ACHN (cell line): ENCODE measurements at places on chromosomes 3 and 15.

- DNase-seq, result no peak
Observed at GRCh38 chr3:98902351-98902740, 851 bp upstream of the DCBLD2 start.

DNA sequence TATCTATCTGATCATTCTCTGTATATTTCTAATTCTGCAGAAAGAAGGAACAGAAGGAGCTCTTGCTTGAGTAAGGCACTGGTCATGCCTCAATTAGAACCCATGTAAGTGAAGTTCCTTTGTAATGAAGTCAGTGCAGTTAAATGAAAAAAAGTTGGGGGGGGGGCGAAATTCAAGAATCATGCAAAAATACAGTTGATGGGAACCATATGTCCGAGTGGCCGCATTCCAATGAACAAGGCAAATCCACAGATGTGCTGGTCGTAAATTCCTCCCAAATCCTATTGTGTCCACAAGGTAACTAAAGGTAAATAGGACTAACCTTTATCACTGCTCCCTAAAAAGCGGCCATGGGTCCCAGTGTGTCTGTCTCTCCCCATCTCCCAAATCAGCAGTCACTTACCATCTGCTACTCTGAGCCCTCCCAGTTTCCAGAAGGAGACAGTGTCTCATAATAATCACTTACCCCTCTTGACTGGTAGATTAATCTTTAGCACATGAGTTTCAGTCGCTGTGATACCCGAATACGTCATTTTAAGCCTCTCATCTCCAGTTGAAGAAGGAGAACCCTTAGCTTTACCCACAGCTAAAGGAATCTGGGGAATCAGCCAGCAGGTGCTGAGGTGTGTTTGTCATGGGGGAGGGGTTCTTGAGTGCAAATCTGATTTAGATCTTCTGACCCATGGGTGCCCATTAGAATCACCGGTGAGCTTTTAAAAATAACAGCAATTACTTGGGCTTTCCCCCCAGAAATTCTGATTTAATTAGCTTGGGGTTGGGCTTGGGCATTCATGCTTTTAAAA lies 56.3 kb upstream of the EPHB3 start:
- DNase-seq, result no peak

GRCh38 chr3:9398700-9399336 lies 1.4 kb downstream of the SETD5 start:
- peak; percentile 39 for DNase-seq

- DNase-seq, result no peak
Observed at GRCh38 chr3:180570238-180570637, 31.7 kb upstream of the TTC14 start.
